Kasumi-1 (cell line): ENCODE measurements at places on chromosomes 13 and 19.

GRCh38 chr13:19967621-19968020, 9.1 kb downstream of the ZMYM2 start:
- peak; percentile 6 for DNase-seq

- no peak for DNase-seq
These were observed 10.4 kb downstream of the SIGLEC11 start for GRCh38 chr19:49950590-49950948.

GRCh38 chr19:15268192-15268927, 36.1 kb upstream of the EPHX3 start:
- no peak for DNase-seq

DNA sequence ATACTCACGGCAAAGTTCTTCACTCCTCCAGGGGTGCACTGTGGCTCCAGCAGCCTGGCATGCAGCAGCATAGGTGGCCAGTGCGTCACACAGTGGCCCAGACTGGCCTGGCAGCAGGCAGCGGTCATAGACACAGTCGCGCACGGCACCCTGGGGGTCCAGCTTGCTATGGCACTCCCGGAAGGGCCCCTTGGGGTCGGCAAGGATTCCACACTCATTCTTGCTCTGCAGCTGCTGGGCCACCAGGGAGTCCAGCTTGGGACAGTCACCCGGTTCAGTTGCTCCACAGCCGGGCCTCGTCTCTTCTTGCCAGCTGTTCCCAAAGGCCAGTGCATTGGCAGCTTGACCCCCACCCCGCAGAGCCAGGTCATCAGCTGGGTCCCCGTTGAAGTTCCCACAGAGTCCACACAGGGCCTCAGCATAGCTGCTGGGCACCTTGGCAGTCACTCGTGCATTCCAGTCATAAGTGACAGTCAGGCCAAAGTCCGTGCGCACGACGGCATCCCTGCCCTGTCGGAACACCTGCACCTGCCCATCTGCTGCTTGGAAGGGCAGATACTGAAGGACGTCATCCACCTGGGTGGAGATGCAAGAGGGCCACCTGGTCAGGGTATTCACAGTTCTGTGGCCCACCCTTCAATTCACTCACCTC, 20.6 kb downstream of the FCGBP start:
- DNase-seq: no peak

GRCh38 chr13:36920616-36921185, 663 bp upstream of the SMAD9 start:
- DNase-seq: no peak

GRCh38 chr19:14495672-14496028, 277 bp downstream of the GIPC1 start:
- no peak for DNase-seq

DNA sequence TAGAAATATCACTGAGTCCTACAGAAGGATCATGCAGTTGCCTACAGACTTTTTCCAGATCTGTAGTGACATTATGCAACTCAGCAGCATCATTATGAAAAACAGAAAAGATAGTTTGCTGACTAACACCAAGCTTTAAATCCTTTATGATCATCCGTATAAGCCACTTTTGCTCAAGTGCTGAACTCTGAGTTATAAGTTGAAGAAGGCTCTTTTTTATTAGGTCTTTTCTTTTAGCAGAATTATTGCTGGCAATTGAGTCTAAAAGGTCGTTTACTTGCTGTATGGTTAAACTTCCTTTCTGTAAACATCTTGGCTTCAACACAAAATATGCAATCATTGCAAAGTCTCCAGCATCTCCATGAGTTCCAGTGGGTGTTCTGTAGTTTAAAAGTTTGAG, 4.8 kb downstream of the LIG4 start:
- no peak for DNase-seq

DNA sequence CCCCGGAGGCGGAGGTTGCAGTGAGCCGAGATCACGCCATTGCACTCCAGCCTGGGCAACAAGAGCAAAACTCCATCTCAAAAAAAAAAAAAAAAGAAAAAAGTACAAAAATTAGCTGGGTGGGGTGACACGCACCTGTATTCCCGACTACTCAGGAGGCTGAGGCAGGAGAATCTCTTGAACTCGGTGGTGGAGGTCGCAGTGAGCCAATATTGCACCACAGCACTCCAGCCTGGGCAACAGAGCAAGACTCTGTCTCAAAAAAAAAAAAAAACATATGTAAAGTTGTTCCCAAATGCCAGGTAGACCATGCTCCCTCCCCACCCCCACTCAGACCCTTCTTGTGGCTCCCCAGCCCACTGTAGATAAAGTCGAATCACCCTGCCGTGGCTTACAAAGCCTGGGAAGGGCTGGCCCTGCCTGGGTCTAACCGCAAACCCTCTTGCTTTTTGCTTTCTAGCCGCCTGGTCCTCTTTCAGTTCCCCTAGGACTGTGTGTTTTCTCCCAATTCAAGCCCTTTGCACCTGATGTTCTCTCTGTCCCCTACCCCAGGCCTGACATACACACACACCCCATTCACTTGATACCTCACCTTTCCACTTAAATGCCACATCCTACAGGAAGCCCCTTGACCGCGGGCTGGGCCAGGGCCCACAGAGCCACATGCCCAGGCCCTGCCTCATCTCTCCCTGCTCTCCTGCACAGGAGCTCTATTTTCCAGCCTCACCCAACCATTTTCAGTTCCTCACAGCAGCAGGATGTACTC, 34.4 kb downstream of the MAP4K1 start:
- no peak for DNase-seq

DNA sequence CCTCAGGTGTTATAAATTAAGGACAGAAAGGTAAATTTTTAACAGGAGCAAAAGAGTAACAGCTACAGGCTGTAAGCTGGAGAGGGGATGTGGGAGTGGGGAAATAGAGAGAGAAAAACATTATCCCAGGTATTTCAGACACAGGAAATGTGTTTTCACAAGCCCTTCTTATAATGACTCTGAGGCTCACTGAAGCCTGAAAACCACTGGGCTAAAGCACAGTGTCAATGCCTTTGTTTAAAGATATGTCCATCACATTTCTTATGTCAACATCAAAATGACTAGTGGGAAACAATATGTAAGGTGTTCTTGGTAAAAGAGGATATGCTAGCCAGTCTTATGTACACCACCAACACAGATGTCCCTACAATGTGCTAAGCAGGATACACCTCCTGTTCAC, 365.9 kb downstream of the FGF14 start:
- DNase-seq: no peak
